NCI-H1436 treated with DMSO at 0.1 percent for 48 hours (cell line): ENCODE measurements at places on chromosomes 7 and 10.

- DNase-seq, result no peak
Observed at GRCh38 chr7:154256150-154256549, 204.0 kb downstream of the DPP6 start.

DNA sequence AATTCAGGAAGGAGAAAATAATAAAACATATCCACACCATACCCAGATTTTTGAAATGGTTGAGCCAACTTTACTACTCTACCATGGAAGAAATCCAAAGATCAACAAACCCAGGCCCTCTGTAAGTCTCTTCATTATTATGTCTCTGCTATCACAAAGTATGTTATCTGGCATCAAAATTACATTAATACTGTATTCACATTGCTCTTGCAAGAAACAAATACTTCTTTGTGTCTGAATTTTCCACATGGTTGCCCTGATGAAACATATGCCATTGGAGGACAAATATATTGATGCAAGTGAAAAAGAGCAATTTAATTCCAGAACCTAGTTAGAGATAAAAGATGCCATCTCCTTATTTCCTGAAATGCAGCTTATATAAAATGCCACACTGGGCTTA is 204.0 kb downstream of the FZD1 start:
- no peak for DNase-seq

- no peak for DNase-seq
Observed at GRCh38 chr7:140155428-140155827, 21.4 kb downstream of the KDM7A start.

GRCh38 chr10:17787087-17787961 is 21.8 kb upstream of the MRC1 start:
- no peak for DNase-seq

DNA sequence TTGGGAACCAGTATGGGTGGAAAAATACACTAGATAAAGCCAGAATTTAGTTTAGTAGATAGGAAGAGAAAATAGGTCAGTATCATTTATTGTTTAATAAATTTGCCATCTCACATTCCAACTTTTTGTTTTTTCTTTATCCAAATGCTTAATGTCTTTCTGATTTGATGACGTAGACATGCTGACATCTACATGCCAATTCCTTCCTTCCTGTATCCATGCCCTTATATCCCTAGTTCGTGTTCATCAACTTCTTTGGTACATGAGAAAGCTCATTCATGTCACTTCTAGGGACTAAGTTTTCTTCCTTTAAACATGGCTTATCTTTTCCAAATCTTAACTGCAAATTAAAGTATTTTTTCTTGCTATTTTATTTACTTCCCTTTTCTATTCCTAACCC is 30.5 kb upstream of the ING3 start:
- no peak for DNase-seq

DNA sequence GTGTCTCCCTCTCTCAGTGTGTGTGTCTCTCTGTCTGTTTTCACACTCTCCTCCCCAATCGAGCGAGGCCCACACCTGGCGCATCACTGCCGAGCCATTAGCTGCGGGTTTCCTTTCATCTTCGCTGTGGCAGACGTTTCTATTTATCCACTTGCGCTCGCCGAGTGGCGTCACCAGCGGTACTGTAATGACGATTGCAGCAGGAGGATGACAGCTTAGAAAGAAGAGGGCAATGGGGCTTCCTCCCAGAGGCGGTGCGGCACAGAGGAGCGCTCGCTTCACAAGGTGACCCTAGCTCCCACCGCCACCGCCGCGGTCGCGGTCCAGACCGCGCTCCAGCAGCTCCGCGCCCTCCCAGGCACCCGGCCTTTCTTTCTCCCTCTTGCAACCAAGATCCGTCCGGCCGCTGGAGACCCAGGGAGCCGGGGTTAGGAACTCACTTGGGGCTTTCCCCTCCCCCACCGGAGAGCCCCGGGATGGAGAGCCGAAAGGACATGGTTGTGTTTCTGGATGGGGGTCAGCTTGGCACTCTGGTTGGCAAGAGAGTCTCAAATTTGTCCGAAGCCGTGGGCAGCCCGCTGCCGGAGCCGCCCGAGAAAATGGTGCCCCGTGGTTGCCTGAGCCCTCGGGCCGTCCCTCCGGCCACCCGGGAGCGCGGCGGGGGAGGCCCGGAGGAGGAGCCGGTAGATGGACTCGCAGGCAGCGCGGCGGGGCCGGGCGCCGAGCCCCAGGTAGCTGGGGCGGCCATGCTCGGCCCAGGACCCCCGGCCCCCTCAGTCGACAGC is at the start of gene EVX1:
Gene EVX1, plus strand, starts transcription at position 248 of the 785 bp plus-strand sequence. Its CDS starts 229 bp downstream, at position 477.
- DNase-seq, result no peak

- no peak for DNase-seq
Observed at GRCh38 chr7:87151002-87151728, 1.1 kb upstream of the DMTF1 start.

DNA sequence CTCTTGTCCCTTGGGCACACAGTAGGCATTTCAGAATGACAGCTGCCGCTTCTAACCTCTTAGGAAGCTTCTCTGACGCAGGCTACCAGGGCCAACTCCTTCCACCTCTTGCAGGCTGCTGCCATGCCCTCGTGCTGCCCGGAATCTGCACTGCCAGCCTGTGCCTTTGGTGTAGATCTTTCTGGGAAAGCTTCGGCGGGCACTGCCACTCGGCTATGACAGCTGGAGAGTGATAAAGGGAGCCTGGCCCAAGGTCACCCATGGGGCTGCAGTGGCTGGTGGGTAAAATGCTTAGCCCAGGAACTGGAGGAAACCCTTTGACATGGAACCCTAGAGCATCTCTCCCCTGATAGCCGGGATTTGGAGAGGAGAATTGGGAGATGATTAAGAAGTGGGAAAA is 78.0 kb upstream of the C1QL3 start:
- DNase-seq, result no peak

- DNase-seq, result no peak
Observed at GRCh38 chr10:117991701-117992100, 55.0 kb downstream of the RAB11FIP2 start.
